Frontal cortex (tissue), 4 donors: ENCODE measurements at places on chromosomes 2 and 18. TPM values are rescaled to one million over a fixed set of nuclear protein-coding genes. Genes with fewer than 3 reads are reported as not detected.

ACADL gene
- total RNA-seq = 8.2 TPM

HOXD10 gene
- not detected for total RNA-seq

MC2R gene
- total RNA-seq = under 0.01 TPM

CCDC102B gene
- total RNA-seq = 12.2 TPM

ARPC2 gene
- 139 TPM for total RNA-seq

USP40 gene
- 5.3 TPM for total RNA-seq

PSMA8 gene
- total RNA-seq = not detected

LRRC30 gene
- not detected for total RNA-seq

DSC2 gene
- 5.3 TPM for total RNA-seq

ONECUT2 gene
- total RNA-seq = 1.2 TPM

VWC2L gene
- 4.1 TPM for total RNA-seq

SETBP1 gene
- 34.2 TPM for total RNA-seq
